ENCODE measurements at places on chromosomes 1 and 21.

DNA sequence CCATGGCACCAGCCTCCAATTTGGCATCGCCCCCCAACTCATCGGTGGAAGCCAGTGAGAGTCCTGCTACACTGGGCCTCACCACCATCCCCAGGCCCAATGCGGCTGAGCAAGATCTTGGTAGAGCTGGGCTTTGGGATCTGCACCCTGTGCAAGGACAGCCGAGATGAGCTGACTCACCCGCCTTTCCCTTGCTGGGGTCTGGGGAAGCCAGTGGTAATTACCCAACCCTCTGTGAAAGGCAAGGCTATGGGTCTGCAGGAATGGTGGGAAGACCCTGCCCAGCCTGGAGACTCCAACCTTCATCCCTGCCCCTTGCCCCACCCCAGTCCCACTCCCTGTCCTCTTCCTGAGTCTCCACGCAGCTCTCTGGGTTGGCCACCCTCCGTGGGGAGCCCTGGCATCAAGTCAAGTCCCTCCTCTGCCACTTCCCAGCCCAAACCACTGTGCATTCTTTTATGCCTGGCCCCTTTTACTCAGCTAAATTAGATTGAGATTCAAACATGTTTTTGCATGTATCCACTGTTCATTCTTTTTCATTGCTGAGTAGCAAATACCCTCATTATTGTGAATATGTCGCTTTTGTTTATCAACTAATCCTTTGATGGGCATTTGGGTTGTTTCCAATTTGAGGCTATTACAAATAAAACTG, 8.8 kb downstream of the SMCP start:
- no peak for DNase-seq

- DNase-seq: no peak
Measured at GRCh38 chr1:94093396-94093795, 27.6 kb downstream of the ABCA4 start.

DNA sequence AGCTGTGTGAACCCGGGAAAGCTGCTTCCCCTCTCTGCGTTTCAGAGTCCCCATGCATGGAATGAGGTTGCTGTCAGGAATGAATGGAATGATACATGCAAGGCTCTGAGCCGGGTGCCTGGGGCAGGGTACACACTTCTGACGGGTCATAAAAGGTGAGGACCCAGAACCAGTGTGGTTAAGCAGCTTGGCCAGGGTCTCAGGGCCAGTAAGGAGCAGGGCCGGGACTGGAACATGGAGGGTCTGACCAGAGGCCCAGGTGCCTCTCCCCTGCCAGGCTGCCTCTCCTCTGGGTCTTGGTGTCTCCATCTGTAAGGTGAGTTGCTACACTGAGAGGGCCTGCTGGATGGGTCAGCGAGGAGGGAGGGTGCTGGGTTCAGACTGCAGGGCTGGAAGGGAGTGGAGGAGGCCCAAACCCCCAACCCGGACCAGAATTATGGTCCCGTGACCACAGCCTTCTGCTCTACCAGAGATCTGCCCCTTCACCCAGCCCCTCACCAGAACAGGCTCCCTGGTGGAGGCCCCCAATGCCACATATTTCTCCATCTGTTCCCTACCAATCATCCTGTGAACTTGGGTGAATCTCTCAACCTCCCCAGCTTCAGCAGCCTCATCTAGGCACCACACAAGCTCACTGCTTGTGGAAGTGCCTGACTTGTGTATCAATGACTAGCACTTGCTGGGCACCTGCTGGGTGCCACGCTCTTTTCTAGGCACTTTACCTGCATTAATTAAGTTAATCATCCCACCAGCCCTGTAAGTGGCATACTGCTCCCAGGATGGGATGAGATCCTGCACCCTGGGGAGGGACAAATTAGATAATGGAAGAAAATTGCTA, 16.2 kb upstream of the LRP8 start:
- DNase-seq: no peak

DNA sequence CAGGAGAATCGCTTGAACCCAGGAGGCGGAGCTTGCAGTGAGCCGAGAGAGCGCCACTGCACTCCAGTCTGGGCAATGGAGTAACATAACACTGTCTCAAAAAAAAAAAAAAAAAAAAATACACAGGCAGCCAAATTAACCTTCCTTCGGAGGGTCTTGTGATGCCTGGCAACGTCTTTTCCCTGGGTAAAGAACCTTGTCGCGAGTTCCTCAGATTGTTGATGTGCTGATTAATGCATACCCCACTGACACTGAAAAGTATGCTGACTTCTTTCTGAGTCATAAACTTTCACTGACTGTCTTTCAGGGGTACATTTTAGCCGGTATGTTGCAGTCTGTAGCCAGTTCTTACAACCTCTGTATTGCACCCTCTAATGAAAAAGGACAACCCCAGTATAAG, 95.1 kb upstream of the SOD1 start:
- DNase-seq: no peak

DNA sequence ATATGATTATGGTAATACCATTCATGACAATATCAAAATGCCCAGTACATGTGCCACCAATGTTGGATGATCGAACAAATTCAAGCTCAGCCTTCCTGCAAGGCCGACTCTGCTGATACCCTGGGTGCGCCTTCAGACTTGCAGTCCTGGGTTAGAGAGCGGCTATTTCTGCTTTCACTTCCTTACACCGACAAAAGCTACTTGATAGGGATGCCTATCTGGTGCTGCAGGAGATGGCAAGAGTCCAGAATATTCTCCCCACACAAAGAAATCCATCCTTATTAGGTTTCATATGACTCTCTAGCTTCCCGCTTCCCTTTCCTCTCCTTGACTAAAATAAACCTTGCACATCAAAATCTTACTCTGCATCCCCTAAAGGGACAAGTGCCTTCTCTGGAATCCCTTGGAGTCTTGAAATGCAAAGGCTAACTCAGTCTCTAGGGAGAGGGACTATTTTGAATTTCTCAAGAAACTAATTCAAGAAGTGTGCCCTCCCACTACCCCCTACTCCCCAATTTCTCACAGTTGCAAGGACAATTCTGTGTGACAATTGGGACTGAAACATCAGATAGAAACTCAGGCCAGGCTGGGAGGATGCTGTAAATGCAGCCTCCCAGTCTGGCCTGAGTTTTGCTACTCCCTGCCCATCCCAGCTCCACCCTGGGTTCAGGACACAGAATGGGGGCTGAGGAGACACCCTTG, 103.1 kb upstream of the USP24 start:
- no peak for DNase-seq

DNA sequence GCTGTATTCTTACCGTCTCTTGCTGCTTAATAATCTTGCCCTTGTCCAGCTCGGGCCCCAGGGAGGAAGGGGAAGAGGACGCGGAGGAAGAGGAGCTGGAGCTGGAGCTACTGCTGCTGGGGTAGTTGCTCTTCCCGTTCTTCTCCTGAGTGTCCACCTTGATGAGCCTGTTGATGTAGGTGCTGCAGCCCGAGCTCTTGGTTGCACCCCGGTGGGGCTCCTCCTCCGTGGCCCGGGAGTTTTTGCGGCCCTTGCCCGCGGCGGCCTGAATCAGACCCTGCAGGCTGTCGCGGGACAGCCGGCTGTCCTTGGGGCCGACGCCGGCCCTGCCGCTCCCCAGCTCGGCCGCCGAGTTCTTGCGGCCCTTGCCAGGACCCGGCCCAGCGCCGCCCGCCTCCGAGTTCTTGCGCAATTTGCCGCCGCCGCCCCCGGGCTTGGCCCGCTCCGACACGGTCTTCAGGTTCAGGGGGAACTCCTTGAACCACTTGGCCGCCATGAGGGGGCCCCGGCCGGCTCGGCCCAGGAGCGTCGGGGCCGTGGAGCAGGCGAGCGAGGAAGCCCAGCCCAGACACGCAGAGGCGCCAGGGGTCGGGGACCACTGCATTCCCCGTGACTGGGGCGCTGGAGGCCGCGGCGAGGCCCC, 475 bp upstream of the TDRD10 start:
- peak; percentile 4 for DNase-seq

DNA sequence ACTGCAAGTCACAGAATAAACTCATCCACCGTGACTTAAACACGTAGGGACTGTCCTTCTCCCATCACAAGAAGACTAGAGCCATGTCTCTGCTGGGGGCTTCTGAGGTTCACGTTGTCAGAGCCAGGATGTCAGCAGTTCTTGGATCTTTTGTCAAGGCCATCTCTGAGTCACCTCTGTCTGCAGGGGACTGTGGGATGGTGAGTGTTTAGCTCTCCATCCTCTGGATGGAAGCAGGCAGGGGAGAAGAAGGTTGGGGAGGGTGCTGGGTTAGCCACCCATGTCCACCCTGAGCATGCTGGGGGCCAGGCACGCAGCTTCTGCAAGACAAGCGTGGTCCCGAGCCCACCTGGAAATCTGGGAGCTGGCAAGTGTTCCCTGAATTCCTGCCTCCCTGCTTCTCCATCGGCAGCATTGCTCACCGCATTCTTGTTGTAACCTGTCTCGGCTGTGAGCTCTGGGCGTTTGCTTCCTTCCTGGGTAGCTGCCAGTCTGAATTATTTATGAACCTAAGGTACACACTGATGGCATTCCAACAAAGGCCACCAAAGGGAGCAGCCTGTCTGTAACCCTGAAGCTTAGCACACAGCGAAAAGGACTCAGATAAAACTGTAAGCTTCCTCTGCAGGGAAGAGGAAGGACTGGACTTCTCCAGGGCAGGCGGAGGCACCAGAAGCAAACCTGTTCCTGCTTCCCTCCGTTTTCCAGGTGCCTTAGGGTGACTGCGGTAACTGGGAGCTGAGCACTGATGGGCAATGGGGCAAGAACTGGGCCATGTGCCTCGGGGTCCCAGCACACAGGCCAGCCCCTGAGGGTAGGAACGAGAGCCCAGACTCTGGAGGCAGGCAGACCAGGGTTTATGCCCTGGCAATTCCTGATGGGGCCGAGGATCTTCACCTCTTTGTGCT, 88.6 kb downstream of the RIPK4 start:
- no peak for DNase-seq

DNA sequence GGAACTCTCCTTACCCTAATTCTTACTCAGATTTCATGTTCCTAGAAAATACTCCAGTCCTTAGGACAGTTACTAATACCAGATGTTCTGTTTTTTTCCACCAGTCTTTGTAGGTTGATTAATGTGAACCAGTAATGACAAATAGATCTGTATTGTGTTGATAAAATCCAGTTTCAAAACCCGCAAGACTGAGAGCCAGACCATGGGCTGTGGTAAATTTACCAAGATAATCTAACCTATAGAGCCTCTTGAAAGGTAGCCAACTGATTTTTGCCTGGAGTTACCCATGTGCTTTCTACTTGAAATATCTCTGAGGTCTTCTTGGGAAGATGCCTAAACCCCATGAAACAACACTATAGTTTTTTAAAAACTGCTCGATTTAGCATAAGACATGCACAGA, 46.5 kb upstream of the CDC7 start:
- DNase-seq: no peak

DNA sequence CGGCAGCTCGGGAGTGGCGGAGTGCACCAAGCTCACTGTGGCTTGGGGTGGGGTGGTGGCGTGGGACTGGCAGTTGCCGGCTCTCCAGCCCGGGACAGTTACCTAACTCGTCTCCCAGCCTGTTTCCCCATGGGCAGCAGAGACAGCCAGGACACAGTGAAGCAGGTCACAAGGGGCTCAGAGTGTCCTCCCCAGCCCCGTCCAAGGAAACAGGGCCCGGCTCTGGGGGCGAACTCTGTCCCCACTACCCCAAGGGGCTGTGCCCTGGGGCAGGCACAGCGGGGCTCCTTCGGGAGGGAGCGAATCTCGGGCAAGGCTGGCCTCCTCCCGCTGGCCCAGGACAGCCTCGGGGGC, 759 bp downstream of the GPR157 start:
- DNase-seq: no peak

DNA sequence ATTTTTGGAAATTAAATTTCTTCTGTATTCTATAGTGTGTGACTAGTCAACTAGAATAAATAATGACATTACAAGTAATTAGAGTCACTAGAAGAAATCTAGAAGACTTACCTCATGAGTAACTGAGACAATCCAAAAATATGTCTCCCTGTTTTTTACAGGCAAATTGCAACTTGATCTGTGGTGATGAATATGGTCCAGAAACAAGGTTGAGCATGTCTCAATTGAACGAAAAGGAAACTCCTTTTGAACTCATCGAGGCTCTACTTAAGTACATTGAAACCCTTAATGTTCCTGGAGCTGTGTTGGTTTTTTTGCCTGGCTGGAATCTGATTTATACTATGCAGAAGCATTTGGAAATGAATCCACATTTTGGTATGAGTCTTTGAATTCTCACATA, 36.7 kb downstream of the DHX9 start:
- no peak for DNase-seq

GRCh38 chr1:226569879-226570547, 21.4 kb downstream of the STUM start:
- DNase-seq: peak; percentile 27

DNA sequence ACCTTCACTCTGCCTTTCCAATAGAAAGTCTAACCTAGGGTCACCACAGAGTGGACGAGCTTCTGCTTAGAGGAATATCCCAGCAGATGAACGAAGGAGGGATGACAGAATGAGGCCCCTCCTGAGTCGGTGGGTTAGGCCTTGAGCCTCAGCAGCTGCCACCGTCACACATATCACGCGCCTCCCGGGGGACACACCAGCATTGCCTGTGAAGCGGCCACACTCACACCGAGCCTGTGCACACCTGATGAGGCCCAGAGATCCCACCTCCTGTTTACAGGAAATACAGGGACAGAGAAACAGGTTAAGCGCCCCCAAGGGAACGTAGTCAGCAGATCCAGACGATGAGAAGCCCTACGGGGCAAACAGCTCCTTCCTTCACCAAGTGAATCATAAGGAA, 25.1 kb upstream of the LRRC47 start:
- no peak for DNase-seq

DNA sequence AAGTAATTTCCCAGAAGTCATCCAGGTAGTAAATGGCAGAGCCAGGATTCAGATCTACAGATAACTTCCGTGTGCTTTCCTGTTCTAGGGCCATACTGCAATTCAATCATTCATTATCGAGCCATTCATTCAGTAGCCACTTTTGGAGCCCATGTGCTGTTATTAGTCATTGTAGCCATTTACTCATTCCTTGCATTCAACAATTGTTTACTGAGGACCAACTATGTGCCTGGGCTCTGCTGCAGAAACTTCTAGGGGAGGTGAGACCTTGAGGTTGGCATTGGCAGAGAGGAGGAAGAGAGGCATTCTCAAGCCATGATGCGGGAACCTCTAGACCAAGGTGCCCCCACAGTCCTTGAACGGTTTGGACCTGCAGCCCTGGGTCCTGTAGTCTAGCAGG, 27.9 kb downstream of the EPHB2 start:
- no peak for DNase-seq

- DNase-seq: no peak
Measured at GRCh38 chr1:48692235-48692634, 84.5 kb downstream of the BEND5 start.

- DNase-seq: no peak
Measured at GRCh38 chr21:24223624-24224023, 1383.7 kb downstream of the MRPL39 start.

DNA sequence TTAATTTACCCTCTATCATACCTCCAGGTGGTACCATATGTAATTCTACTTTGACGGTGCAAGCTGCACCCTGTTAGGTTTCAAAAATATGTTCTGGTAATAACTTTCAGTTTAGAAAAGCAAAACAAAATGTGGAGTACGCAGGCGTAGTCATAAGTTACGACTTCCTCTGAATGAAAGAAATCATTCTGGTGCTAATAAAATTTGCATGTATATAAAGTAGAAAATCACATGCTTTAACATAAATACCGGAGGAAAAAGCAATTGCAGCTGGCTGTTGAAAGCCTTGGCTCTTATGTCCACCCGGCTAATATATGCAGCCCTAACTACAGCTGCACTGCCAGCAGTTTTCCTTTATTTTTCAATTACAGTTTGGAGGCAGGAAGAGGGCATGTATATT, 65.2 kb upstream of the TMPRSS15 start:
- DNase-seq: no peak

All from stimulated activated CD4-positive, alpha-beta T cell treated with anti-CD3 and anti-CD28 coated beads, Interleukin-4, amount 100 ng/mL, for 1 hour (primary cell).